ENCODE measurements at places on chromosomes 5 and 9.
A peak's percentile ranks its signal among the peaks of the same experiment; 100 is the strongest.

DNA sequence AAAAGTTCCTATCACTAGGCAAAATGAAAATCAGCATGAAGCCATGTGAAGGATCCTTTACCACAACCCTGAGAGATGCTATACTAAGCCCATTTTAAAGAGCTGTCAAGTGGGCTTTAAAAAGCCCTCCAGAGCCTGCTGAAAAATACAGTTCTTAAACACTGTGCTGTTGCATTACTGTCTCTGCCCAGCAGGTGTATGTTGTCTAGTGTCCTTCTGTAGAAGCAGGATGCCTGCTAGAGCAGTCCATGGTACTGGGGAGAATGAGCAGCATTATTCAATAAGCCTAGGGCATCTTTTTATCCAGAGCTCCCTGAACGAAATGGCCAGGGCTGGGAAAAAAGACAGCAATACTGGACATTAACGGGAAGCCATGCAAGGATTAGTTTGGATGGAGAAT is 126.2 kb upstream of the PLCXD3 start:
- DNase-seq = peak; percentile 43

DNA sequence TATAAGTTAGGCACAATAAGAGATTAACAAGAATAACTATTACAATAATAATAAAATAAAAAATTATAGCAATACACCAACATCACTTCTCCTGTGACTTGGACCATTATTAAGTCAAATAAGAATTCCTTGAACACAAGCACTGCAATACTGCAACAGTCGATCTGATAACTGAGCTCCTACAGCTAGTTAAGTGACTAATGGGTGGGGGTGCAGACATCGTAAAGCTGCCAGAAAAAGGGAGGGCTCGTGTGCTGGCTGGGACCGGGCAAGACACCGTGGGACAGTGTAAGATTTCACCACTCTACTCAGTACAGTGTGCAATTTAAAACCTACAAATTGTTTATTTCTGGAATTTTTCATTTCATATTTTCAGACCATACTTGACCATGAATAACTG is 78.8 kb downstream of the SNX24 start:
- peak; percentile 79 for DNase-seq

DNA sequence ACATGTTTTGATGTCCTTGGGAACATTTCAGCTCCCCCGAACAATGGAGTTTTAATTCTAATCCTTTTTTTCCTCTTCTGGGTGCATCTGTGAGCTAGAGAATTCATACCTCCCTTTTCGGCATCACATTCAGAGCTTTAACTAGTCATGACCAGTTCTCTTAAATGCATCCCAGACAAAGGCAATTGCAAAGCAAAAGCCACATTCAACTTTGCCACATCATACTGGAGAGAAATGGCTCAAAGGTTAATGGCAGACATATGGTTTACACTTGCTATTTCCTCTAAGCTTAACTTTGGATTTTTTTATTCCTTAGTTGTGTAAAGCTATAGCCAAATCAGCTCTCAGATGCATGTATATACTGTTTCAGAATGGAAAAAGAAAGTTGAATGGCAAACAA is 153.3 kb downstream of the ESM1 start:
- no peak for DNase-seq

DNA sequence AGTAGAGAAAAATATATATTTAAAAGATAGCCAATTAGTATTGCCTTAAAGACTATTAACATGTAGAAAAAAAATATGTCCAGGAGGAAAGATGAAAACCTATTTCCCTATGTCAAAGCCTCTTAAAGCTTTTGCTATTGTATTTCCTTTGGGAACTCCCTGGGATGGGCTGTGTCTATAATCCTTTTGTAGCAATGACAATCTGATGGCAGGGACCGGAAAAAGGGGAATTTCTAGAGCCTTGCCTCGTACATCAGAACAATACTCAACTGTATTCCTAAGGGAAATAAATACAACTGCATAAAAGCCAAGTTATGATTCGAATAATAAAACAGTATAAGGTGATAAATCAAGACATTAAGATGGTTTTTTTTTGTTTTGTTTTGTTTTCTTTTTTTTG is 257.3 kb downstream of the MLLT3 start:
- no peak for DNase-seq

DNA sequence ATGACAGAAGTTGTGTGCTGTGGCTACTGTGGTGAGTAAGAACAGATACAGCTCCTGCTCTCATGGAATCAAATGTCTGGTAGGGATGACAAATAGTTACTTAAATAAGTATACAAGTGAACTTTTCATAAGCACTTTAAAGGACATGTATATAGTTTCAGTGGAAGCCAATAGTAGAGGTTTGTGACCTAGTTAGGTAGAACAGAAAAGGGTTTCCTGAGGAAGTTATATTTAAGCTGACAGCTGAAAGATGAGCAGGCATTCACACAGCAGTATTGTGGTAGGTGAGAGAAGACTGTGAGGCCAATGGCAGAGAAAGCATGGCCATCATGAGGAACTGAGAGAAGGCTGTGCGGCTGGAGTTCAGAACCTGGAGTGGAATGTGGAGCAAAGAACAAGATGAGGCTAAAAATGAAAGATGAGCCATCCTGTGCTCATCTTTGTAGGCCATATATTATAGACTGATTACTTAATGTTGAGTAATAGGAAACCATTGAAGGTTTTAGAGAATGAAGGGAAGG is 15.4 kb downstream of the FAM174A start:
- DNase-seq = no peak

- DNase-seq = no peak
Observed at GRCh38 chr5:52869391-52869790, 81.7 kb downstream of the ITGA1 start.

DNA sequence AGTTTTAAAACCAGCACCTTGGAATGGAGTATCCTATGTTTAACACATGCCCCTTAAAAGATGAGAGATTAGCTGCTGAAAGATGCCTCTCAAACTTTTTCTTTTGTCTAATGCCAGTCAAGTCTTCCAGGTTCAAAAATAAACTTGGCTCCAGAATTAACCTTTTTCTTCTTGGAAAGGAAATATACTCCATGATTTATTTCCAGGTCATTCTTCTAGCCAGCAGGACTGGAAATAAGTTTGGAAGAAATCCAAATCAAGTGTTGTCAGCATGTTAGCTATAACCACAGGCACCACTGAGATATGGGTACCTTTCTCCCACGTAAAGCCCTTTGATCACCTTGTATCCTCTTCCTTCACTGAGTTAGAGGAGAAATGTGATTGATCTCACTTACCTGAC is 56.1 kb downstream of the NLN start:
- DNase-seq = peak; percentile 27

GRCh38 chr5:90184764-90185163 is 224.8 kb downstream of the CETN3 start:
- no peak for DNase-seq

- no peak for DNase-seq
Observed at GRCh38 chr5:76224898-76225297, 141.7 kb downstream of the SV2C start.

- DNase-seq = no peak
Observed at GRCh38 chr5:34554641-34555040, 101.5 kb upstream of the RAI14 start.

GRCh38 chr9:37198039-37198729 is 77.8 kb downstream of the ZCCHC7 start:
- no peak for DNase-seq

DNA sequence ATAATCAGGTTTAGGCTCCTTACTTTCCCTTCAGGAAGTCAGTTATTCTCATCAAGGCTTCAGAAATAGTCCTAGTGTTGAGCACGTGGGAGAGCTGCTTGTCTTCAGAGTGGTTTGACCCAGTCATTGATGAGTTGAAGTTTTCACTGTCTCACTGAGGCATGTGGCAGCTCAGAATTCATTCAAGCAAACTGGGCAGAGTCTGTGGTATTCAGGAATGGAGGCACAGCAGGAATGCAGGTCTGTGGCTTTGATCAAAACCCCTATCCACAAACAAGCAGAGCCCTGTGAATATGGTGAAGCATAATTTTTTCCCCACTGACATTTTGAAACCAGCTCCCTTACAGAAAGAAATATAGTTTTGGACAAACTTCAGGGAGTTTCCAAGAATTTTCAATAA is 207.3 kb downstream of the CD180 start:
- no peak for DNase-seq

- DNase-seq = no peak
Observed at GRCh38 chr5:116394186-116394867, 180.3 kb downstream of the SEMA6A start.

- DNase-seq = no peak
Observed at GRCh38 chr9:122406070-122406890, 35.5 kb downstream of the PTGS1 start.

DNA sequence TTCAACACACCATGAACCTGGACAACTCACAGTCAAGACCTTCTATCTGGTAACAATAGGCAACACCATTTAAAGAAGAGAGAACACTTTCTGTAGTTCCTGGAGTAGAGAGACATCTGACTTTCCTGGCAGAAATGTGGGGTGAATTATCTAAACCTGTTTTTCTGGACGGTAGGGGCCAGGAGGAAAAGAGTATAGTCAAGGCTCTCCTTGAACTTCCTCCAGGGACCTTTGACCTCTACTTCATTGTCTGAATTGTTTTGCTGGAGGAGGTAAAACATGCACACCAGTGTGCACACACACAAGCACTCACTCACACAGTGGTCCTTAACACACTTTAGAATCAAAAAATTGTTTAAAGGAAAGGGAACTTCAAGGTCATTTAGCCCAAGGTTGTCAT is 13.2 kb downstream of the S100Z start:
- DNase-seq = no peak

DNA sequence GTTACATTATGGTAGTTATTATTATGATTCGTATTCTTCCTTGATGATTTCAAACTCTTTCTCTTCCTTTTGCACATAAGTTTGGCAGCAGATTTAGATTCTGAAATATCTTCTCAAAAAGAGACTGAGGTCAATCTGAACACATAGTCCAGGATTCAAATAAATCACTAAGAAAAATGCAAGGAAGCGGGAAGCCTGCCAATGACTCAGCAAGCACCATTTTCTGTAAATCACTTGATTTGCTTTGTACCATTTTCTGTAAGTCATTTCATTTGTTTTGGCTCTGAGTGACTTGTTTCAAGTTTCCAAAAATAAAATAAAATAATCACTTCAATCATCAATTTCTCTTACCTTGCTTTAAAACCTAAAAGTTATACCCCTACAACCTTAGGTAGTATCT is 24.6 kb upstream of the GLIS3 start:
- DNase-seq = peak; percentile 90

DNA sequence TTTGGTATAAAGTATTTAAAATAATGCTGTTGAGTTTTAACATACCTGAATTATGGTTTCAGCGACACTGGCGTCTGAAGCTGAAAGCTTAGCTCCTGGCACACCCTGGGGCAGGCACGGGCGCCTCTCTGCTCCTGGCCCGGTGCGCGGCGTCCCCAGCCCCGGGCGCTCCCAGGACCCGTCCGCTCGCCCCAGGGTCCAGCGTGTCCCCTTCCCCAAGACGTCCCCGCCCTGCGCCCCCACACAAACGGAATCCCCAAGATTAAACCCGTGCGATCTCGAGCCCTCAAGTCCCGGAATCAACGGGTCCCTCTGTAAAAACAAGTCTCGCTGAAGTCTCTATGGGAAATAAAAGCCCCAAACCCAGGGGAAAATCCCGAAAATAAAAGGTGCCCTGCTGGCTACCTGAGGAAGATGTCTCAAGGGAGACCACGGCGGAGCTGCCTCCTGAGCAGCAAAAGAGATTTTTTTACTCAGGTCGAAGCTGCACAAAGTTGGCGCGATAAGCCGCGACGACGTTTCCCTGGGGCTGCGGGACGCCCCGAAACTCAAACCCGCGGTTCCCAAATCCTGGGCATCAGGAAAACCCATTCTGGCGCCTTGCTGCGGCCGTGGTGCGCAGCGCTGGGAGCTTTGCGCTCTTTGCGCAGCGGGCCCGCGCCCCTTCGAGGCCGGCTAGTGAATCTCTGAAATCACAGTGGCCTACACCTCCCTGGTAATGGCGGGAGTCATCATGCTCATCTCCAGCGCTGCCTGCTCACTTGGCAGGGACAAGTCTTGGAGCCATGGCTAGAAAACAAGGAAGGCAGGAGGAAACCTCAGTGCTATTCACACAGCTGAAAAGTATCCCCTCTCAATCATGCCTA is 6.3 kb upstream of the IFNA8 start:
- no peak for DNase-seq

DNA sequence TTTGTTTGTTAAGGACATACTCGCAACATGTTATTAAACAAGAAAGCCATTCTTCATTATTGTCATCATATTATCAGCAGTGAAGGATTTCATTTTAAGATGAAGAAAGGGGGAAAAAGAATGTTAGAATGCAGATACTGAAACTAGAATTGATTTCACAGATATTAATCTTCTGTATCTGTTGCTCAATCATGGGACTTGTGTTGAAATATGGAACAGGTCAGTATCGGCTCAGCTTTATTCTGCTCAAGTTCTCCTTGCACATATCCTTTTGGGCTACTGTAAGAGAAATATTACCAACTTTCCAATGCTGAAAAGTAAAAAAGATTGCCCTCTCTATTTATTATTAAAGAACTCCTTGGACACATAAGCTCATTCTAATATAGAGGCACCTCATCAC is 13.8 kb upstream of the ANXA1 start:
- DNase-seq = no peak

GRCh38 chr5:80797428-80798024 is 142.7 kb upstream of the DHFR start:
- DNase-seq = no peak

DNA sequence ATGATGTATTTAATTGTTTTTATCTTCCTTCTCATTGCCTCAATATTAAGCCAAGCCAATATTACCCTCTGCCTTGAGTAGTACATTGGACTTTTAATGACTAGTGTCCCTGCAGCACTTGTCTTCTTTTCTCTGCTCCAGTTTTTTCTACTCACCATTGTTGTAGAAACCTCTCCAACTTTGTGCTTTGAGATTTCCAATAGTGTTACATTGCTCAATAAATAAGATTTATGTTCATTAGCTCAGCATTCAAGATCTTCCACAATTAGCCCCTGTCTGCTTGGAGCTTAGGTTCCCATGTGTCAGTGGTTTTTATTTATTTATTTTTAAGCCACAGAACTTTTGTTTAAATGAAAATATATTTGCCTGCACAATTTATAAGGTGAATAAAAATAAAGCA is 145.3 kb downstream of the ADGRV1 start:
- no peak for DNase-seq

- no peak for DNase-seq
Observed at GRCh38 chr9:96500696-96501632, 51.0 kb downstream of the HABP4 start.

DNA sequence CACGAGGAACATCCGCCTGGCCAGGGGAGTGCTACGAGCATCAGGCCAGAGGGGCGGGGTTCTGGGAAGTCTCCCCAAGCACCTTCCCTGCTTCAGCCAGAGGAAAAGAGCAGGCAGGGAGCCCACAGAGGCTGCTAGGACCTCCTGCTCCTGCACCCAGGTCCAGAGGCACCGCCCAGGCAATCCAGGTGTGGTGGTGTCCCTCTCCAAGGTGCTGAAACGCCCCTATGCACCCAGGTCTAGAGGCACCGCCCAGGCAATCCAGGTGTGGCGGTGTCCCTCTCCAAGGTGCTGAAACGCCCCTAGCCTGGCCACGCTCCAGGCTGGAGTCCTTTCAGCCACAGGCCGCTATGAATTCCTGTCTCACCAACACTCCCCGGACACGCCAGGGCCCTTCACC is 10.7 kb upstream of the UBAC1 start:
- no peak for DNase-seq
